ENCODE measurements at places on chromosomes 12 and 14.

DNA sequence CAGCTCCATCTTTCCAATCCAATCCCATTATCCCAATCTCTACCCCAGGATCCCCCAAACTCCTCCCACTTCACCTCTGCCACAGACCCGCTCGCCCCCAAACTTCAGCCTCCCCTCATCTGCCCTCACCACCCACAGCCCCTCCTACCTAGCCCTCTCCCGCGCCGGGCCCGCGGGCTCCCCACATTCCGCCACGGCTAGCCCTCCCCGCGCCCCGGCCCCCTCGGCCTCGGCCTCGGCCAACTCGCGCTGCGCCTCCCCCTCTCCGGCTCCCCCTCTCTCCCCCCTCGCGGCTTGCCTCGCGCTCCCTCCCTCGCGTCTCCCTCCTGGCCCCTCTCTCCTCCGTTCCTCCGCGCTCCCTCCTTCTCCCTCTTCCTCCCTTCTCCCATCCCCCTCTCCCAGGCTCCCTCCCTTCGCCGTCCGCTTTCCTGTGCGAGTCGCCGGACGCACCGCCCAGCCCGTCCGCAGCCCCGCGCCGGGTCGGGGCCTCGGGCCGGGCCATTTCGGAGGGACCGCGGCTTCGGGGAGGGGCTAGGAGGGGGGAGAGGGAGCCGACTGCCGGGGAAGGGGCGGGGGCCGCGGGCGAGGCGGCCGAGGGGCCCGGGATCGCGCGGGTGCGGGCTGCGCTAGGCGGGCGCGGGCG lies at the start of gene ATN1:
TSS of gene ATN1 (plus strand) at position 581 of the 643 bp plus-strand sequence. CDS start 6,043 bp downstream, outside the sequence.
- peak; percentile 24 for DNase-seq

- no peak for DNase-seq
Measured at GRCh38 chr14:94636744-94637412, 24.7 kb downstream of the SERPINA3 start.

DNA sequence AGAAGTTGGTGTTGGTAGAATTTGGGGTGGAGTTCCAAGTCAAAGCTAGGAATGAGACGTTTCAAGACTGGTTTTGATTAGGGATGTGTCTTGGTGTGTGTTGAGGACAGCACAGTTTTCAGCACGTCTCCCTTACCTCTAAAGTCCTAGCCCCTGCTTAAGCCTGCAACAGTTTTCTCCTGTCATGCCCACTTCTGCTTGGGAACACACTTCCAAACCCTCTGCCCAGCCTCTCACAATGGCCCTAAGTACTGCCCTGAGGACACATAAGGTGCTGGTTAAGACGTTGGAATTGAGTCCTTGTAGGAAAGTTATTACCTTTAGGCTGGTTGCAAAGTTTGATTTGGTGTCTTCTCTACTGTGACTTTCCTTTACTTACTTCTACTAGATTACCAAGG lies 710 bp upstream of the BMAL2 start:
- DNase-seq = no peak

- DNase-seq = no peak
Measured at GRCh38 chr14:21087294-21088091, 11.0 kb downstream of the ZNF219 start.

DNA sequence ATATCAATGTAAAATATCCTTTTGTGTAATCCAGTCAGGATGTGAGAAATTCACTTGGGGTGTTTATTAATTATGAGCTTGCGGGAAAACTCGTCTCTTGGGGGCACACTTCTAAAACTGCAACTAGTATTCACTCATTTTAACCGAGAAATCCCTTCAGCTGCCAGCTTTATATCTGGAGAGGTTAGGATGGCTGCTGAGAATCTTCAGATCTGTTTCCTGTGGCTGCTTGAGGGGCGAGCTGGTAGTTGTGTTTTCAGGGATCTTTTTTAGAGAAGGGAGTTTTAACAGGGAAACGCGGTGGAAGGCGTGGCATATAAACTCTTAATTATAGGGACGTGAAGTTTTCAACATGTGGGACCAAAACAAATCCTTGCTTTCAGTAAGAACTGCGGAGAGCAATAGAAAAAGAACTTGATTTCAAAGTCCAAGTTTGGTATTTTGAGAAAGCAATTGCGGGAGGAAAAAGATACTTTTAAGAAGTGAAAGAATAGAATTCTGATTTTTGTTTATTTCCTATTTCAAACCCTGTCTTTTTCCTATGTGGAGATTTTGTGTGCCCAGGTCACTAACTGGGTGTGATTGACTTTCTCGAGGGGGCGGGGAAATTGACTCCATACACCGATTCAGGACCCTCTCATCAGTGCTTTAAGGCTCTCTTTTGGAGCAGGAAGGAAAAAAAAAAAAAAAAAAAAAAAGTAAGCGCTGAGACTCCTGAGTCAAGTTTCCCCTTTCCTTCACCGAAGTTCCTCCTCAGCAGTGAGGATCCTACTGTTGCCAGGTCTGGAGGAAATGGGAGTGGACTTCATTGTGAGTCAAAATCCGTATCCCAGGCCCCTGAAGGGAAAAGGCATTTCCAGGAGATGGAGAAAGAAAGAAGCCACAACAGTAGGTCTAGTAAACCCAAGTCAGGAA lies 1.1 kb downstream of the PPFIBP1 start:
- DNase-seq = no peak

- no peak for DNase-seq
Measured at GRCh38 chr14:75242546-75243273, 35.9 kb upstream of the FOS start.

DNA sequence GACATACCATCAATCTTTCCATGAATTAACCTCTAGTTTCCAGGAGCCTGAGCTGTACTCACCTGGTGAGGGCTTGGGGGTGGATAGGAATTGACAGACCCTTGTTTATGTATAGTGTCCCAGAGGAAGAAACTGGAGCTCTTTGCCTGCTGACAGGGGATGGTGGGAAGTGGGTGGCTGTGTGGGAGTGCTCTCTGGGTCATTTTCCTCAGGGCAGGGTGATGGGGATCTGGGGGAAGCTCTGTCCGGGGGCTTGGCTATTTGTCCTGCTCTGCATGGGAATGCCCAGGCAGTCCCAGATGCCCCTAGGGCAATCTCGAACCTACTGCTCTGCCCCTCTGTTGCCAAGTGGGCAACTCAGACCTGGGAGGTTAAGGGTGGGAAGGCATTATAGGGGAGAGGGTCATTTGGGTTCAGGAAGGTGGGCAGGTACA lies 21.8 kb upstream of the DHRS2 start:
- no peak for DNase-seq

DNA sequence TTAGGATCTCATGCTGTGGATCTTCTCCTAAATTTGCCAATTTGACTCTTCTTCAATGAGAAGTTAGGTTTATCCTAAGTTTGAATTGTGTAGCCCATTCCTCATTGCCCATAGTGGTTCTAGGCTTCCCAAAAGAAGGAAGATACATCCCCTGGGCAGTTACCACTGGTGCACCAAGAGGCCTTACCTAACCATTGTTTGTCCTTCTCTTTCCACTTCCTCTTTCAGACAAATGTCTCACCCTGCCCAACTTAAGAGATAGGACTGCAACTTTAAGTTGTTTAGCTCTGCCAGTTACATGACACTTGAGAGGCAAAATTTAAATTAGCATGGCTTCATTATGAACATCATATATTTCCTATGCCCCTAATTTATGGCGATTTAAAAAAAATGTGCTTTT lies 9.4 kb upstream of the KCNH3 start:
- DNase-seq = no peak

GRCh38 chr14:22850944-22851764 lies 14.8 kb downstream of the MMP14 start:
- DNase-seq = no peak

- DNase-seq = no peak
Measured at GRCh38 chr12:3342051-3342450, 149.0 kb upstream of the PRMT8 start.

GRCh38 chr14:99628887-99629618 lies 15.9 kb upstream of the HHIPL1 start:
- peak; percentile 23 for DNase-seq

GRCh38 chr12:71760471-71760870 lies 5.8 kb downstream of the RAB21 start:
- DNase-seq = no peak

DNA sequence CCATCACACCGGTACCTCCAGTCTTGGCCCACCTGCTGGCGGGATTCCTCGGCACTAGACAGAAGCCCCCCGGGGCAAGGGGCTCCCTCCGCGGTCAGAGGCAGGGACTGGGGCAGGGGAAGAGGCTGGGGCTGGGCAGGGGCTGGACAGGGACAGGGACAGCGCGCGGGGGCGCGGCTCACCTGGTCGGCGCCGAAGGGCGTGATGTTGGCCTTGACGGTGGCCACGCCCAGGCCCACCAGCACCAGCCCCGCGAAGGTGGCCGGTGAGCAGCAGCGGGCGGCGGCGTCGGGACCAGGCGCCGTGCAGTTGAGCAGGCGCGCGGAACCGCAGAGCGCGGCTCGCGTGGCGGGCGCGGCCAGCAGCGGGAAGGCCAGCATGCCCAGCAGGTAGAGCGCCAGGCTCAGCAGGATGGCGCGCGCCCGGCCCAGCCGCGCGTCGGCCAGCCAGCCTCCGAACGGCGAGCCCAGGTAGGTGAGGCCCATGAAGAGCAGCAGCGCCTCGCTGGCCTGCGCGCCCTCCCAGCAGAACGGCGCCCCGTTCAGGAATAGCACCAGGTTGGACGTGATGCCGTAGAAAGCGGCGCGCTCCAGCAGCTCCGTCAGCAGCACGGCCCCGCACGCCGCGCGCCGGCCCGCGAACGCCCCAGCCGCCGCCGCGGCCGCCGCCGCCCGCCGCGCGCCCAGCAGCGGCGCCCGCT lies 392 bp downstream of the SLC15A4 start:
- no peak for DNase-seq

- DNase-seq = no peak
Measured at GRCh38 chr12:74741112-74741511, 203.5 kb downstream of the ATXN7L3B start.

- no peak for DNase-seq
Measured at GRCh38 chr12:41940571-41940970, 204.1 kb downstream of the GXYLT1 start.

- DNase-seq = no peak
Measured at GRCh38 chr12:24922090-24922489, 26.8 kb downstream of the BCAT1 start.

DNA sequence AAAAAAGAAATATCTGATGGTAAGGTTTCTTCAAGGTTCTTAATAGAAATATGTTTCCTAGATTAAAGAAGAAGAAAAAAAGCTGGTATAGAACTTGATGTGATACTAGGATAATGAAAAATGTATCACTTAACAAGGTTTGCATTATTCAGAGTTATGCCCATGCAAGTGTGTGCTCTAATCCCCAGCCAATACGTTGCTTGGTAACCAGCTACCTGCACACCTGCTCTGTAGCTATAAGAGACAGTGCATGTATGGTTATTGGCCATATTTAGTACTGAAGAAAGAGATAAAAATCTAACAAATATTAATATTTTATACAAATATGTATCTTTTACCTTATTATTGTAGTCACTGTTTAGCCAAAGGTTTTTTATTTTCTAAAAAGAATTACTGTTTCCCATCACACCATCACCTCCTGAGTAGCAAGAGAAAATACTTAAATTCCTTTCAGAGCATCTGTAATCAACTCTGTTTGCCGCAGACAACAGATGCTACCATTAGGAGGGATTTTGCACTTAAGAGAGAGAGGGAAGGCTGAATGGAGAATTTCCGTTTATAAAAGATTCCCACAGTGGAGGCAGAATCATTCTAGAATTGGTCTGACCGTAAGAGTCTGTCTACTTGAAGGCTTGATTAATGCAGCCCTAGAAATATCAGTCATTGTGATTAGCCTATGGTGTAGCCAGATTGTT lies 115.6 kb downstream of the NEDD1 start:
- no peak for DNase-seq

- no peak for DNase-seq
Measured at GRCh38 chr12:102957339-102958050, at the start of gene ASCL1. TSS of gene ASCL1 (plus strand) at chr12:102957674. CDS start at chr12:102958245, 571 bp downstream.

DNA sequence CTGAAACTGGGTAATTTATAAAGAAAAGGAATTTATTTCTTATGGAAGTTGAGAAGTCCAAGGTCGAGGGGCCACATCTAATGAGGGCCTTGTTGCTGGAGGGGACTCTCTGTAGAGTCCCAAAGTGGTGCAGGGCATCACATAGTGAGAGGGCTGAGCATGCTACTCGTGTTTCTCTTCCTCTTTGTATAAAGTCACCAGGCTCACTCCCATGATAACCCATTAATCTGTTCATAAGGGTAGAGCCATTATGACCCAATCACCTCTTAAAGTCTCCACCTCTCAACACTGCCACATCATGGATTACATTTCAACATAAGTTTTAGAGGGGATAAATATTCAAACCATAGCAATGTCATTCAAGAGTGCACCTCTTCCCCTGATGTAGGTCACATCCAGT lies 79.1 kb upstream of the ATP2B1 start:
- no peak for DNase-seq

DNA sequence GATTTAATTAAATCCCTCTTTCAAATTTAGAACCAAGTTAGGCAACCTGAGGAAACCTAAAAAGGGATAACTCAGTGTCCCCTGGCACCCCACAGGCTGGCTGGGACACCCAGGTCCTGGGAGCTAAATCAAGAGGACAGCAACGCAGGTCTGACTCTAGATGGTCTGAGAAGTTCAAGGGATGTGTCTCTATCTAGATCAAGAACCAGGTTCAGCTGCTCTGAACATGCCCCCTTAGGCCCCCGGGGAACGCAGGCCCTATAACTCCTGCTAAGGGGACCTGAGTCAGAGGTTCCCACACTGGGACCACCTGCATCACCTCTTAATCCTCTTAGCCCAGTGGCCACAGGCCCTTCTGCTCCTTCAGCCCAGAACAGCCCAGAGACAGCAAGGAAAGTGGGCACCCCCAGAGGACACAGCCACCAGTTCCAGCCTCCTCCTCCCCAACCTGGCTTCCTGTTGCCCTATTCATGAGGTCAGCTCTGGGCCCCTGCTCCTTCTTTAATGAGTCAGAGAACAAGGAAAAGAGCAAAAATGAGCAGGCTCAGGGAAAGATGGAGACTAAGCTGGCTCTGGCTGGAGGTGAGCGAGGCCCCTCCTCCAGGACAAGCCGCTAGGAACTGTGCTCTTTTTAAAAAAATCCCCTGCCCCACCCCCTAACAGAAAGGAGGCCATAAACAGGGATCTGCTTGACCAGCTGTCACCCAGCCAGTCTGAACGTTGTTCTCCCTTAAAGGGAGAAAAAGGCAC lies 10.8 kb downstream of the PITPNM2 start:
- no peak for DNase-seq

GRCh38 chr14:22845821-22846625 lies 9.6 kb downstream of the MMP14 start:
- DNase-seq = no peak

- DNase-seq = no peak
Measured at GRCh38 chr12:12661086-12661856, 34.7 kb downstream of the GPR19 start.

All from stimulated activated CD8-positive, alpha-beta memory T cell treated with anti-CD3 and anti-CD28 coated beads, Interleukin-12 subunit alpha, Interleukin-12 subunit beta, amount 100 ng/mL, for 4 hours (primary cell).